ENCODE measurements at places on chromosomes 11 and 22. TPM values are rescaled to one million over a fixed set of nuclear protein-coding genes. Genes with fewer than 3 reads are reported as not detected.

TIGD3 gene
- not detected for total RNA-seq

SMTNL1 gene
- not detected for total RNA-seq

DNA sequence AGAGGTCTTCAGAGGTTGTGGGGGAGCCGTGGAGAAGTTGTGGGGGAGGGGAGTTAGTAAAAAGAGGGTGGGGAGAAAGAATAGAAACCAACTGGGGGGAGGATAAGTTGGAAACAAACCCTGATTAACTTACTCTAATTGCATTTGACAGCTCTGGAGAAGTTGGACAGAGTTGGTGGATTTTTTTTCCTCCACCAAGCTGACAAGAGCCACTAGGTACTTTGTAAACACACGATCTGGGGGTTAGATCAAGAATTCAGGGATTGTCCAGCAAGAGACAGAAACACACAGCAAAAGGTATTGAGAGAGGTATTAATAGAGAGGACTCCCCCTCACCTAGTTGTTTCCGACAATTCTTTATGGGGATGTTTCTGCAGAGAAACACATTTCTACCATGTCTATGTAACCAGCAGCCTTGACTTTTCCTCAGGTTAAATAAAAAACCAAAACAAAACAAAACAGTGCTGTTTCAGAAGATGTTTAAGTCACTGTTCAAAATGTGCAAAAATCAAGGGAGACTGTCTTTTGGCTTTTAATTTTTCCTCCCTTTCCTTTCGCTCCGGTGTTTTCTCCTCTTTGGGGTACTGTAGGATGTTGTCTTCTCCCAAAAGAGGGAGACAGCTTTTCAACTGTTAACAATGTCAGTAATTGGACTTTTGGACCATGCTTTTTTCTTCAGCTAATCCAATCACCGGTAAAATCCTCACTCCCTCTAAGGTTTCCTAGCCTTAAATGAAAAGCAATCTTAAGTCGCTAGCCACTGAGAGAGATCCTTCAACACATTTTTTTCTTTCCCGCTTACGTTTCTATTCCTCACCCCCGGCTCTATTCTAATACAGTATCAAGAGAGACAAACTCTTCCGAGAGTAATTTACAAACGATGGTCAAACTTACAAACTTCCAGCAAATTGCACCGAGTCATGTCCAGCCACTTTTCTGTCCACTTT, 708 bp downstream of the MAML2 start:
- DNase-seq, result peak; percentile 46

CAT gene
- 343 TPM for total RNA-seq

DNA sequence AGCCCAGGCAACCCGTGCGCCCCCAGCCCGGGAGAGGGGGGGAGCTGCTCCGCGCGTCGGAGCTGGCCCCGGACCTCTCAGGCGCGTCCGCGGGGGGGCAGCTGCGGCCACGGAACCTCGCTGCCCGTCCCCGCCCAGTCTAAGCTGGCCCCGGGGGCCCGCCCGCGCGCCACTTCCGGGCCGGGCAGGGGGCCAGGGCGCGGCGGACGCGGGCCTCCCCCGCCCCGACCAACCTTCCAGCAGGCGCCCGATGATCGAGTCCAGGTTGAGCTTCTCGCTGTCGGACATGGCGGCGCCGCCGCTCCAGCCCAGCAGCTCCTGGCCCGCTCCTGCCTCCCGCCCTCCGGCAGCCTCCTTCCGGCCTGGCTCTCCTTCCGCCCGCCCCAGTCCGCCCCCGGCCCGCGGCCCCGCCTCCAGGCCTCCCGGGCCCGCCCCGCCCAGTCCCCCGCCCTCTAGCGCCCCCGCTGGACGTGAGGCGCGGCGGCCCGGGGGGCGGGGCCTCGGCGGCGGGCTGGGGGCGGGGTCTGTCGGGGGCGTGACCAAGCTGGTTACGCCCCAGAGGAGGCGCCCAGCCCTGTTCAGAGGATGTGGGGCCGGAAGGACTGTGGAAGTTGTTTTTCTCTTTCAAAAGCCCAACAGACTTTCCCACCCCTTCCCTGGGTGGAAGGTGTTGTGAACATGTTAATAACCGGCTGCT, at the start of gene PPP1CA:
PPP1CA (minus strand) TSS at position 364 of the 697 bp plus-strand sequence; CDS start at position 288, 76 bp downstream.
- DNase-seq, result peak; percentile 62

HTR3A gene
- total RNA-seq, result 0.35 TPM

DNA sequence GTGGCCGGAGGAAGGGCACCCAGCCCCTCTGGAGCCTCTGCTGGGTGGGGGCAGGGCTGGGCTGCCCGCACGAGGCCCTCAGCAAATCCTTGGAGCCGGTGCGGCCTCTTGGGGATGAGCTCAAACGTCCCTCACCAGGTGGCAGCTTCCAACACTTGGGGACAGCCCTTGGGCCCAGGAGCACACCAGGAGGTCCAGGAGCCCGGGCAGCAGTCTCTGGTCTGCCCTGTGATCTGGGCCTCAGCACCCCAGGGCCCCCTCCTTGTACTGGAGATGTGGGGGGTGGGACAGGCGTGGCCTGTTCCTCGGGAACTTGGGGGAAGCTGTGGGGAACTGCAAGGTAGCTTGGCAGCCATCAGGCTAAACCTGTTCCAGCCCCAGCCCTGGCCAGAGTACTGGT, 40.0 kb downstream of the MOB2 start:
- DNase-seq, result no peak

DNA sequence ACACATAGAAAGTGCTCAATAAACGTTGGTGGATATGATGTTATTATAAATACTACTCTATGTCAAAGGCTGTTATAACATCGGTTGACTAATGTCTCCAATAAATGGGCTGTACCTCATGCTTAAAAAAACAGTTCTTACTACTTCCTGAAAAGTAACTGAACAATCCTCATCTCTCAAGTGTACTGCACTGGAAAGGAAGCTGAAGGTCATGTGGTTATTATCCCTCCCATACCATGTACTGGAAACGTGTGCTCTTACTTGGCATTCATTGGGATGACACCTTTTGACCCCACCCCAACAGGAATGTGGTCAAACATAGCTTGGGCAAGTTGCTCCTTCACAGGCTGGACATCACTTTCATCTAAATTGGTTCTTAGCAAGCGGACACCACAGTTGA, 10.6 kb downstream of the RTCB start:
- no peak for DNase-seq

CNIH2 gene
- total RNA-seq, result not detected

RFPL1 gene
- not detected for total RNA-seq

DNA sequence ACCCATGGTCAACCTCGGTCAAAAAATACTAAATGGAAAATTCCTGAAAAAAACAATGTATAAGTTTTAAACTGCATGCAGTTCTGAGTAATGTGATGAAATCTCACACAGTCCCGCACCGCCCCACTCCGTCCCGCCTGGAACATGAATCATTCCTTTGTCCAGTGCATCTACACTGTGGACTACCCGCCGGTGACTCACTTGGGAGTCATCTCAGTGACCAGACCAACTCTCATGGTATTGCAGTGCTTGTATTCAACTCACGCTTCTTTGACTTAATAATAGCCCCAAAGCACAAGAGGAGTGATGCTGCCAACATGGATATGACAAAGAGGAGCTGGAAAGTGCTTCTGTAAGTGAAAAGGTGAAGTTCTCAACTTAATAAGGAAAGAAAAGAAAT, 48.8 kb downstream of the ARHGAP32 start:
- peak; percentile 99 for DNase-seq

DNA sequence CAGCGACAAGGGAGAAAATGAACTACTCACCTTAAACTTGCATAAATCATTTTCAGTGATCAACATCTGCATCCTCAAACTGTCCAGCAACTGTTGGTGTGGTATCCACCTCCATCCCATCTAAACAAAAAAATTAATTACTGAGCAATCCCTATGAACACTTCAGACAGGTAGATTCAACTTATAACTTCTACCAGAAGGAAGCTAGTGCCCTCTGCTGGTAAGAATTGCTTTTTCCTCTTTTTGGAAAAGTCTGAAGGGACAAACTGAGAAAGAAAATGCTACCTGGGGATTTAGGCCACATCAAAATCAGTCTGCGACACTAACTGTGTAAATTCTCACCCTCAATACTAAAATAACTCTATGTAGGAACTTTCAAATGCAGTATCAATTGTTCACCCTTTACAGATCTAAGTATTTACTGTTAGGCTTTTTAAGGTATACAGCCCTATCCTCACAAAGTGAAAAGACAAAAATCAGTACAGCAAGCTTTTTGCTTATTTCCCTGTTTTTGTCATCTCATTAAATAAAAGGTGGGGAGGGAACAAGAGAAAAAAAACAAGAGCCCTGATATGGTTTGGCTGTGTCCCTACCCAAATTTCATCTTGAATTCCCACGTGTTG, 17.9 kb downstream of the CLNS1A start:
- peak; percentile 69 for DNase-seq

DNA sequence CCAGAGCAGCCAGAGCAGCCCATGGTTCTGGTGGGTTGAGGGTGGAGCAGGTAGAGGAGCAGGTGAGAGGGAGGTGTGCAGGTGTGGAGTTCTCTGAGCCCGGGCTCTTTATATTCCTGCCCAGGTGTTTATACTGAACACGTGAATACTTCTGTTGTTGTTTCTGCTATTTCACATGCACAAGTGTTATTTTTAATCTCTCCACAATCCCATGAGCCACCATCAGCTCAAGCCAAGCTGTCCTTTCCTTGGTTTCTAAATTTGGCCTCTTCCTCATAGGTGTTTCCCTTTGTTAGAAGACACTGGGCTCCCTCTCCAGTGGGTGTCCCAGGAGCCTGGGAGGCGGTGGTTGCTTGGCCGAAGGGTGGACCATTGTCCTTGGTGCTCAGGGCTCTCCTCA, at the start of gene KRTAP5-3:
KRTAP5-3 (minus strand) TSS at position 101 of the 400 bp plus-strand sequence; CDS start at position 23, 78 bp downstream.
- no peak for DNase-seq

DNA sequence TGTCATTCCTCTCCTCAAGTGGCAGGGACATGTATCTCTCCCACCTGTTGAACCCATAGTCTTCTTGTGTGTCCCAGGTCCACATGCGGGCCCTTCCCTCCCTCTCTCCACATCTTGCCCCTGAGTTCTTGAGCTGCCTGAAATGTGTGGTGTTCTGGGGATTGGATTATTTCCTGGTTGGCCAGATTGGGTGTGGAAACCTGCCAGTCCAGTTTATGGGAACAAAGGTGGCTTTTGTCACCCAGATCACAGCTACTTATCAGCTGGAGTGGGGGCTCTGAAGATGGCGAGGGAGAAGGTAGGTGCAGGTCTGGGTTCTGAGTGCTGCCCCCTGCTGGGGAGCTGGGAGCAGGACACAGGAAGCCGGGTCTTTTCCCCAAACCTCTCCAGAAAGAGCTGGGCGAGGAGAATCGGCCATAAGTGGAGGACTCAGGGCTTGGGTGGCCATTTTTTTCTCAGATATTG, 14.2 kb downstream of the DTX4 start:
- DNase-seq, result no peak

EHF gene
- 43.7 TPM for total RNA-seq

GRCh38 chr11:102010776-102011494, 36.3 kb upstream of the CFAP300 start:
- peak; percentile 86 for DNase-seq

DNA sequence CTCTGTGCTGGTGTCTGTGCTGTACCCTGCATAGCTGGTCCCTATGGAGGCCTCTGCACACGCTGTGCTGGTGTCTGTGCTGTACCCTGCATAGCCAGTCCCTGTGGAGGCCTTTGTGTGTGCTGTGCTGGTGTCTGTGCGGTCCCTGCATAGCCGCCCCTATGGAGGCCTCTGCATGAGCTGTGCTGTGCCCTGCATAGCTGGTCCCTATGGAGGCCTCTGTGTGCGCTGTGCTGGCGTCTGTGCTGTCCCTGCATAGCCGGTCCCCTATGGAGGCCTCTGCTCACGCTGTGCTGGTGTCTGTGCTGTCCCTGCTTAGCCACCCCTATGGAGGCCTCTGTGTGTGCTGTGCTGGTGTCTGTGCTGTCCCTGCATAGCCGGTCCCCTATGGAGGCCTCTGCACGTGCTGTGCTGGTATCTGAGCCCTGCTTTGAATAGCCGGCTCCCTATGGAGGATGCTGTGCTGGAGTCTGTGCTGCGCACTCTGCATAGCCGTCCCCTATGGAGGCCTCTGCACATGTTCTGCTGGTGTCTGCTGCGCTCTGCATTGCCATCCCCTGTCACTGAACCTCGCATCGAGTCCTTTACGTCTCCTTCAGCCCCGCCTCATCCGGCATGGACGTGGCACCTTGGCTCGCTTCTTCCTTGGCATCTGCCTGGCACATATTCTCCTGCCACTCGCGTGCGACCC, 6.2 kb downstream of the NADSYN1 start:
- no peak for DNase-seq

GRCh38 chr22:20865875-20866445, 7.2 kb downstream of the SNAP29 start:
- no peak for DNase-seq

SPON1 gene
- total RNA-seq, result 2.9 TPM

DNA sequence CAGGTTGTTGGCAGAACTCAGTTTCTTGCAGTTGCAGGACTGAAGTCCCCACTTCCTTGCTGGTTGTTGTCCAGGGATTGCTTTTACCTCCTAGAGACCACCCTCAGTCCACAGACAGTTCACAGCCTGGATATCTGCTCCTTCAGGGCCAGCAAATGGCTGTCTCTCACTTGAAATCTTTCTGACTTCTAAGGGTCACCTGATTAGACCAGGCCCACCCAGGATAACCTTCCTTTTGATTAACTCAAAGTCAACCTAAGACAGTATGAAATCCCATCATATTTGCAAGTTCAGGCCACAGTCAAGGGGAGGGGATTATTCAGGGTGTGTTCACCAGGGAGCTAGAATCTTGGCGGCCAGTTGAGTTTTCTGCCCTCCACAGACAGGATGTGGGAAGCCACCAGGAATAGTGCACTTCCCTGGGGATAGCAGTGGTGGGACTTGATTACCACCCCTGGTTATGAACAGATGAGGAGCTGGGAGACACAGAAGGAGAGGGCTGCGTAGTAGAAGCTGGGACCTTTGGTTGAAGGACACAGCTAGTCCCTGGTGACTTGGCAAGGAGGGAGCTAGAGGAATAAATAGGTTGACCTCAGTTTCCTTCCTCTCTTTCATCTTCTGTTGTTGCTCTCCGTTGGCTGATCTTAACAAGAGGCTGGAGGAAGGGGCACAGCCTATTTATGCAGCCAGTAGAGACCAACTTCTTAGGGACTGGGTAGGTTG, 33.4 kb downstream of the MIAT start:
- DNase-seq, result no peak

GRCh38 chr11:16909359-16910035, 104.7 kb downstream of the PLEKHA7 start:
- DNase-seq, result no peak

DNA sequence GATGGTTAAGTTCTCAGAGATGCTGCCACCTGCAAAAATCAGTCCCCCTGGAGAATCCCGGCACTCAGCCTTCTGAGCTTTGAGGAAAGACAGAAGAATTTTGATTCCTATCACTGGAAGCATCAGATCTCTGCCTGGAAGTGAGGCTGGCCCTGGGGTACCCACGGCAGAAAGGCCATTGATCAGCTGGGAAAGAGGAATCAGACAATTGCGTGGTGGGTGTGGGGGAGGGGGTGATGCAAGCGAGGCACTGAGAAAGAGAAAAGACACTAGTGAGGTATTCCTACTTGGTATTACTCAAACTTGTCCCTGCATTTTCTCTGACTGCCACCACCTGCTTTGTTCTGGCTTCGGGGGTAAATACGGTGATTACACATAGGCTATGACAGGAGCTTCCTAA, 96.1 kb downstream of the FEZ1 start:
- DNase-seq, result no peak

- DNase-seq, result no peak
Observed at GRCh38 chr11:76803023-76803422, 19.9 kb downstream of the TSKU start.
